ENCODE measurements at places on chromosomes 2 and 18. TPM values are rescaled to one million over a fixed set of nuclear protein-coding genes. Genes with fewer than 3 reads are reported as not detected.

The TPGS2 gene
- total RNA-seq = 146 TPM

The LAMA3 gene
- total RNA-seq = 30.5 TPM

The TEX44 gene
- total RNA-seq = not detected

The SCYGR4 gene
- total RNA-seq = not detected

The RESP18 gene
- total RNA-seq = not detected

The HTR2B gene
- total RNA-seq = 19.3 TPM

The GALR1 gene
- under 0.01 TPM for total RNA-seq

The ZBTB7C gene
- not detected for total RNA-seq

The PLGLB1 gene
- 0.22 TPM for total RNA-seq

The RIT2 gene
- not detected for total RNA-seq

The IL36RN gene
- not detected for total RNA-seq

The PID1 gene
- 5.7 TPM for total RNA-seq

The M1AP gene
- total RNA-seq = under 0.01 TPM

The SERPINE2 gene
- 306 TPM for total RNA-seq

The TGOLN2 gene
- 121 TPM for total RNA-seq

The SCYGR7 gene
- not detected for total RNA-seq

The SLC9A2 gene
- total RNA-seq = not detected

The ZNF804A gene
- total RNA-seq = 11.5 TPM

The COL3A1 gene
- 1,747 TPM for total RNA-seq

The DRC1 gene
- total RNA-seq = 0.22 TPM

The MEIS1 gene
- 131 TPM for total RNA-seq

The SERPINB11 gene
- total RNA-seq = not detected

Measured in uterine smooth muscle cell (primary cell).